ENCODE measurements at places on chromosomes 1 and 21.

GRCh38 chr1:150476754-150477153 is 10.5 kb upstream of the TARS2 start:
- no peak for DNase-seq

GRCh38 chr1:235999259-235999925 is 65.5 kb downstream of the NID1 start:
- peak; percentile 22 for DNase-seq

DNA sequence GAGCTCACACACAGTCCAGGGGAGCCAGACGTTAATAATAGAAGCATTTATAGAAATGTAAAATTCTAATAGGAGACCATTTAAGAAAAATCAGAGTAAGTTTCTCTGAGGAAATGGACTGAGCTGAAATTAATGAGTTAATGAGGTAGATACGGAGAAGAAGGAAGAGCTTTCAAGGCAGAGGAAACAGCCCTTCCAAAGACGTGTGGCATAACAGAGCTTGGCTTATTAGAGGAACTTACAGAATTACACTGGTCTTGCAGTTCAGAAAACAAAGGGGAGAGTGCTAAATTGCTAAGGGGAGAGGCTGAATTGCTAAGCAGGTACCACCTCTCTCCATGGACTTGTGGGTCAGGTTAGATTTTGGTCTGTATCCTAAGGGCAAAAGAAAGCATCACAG is 8.2 kb upstream of the PIGK start:
- no peak for DNase-seq

DNA sequence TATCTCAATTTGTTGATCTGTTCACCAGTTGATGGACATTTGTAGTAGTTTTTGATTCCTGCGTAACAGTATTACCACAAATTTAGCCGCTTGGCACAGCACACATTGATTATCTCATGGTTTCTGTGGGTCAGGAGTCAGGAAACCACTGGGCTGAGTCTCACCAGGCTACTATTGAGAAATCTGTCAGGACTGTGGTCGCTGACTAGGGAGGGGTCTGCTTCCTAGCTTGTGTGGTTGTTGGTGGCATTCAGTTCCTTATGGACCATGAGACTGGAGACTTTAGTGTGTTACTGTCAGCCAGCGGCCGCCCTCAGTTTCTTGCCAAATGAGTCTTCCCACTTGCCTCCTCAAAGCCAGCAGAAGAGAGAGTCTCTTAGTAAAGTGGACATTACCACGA is 9.8 kb downstream of the PEX14 start:
- DNase-seq, result no peak

DNA sequence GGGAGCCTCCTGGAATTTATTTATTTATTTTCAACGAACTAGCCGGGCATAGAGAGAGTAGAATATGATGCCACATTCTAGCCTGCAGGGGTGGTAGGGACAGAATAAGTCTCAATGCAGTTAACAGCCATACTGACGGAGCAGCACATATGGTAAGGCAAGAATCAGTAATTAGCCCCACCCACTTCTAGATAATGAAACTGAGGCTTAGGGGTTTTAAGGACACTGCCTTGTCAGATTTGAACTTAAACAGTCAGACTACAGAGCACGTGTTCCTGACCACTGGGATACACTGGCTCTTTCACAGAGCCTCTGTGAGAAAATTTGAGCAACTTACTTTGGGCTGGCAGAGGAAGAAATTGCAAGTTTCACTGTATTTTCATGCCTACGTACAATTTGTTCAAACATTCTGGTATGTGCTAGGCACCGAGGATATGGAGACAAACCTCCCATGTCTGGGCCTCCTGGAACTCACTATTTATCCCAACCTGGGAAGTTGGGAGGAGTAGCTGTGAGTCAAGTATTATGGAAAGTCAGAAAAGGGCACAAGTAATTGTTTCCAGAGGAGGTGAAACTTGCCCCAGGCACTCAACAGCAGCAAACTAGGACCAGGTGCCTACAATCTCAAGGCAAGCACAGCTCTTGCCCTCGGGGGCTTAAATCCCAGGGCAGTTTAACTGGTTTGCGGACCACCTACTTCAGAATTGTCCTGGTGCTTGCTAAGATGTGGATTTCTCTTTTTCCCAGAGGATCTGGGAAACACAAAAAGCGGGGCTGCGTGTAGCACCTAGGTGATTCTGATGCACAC is 1.6 kb upstream of the CLIC4 start:
- DNase-seq, result peak; percentile 17

DNA sequence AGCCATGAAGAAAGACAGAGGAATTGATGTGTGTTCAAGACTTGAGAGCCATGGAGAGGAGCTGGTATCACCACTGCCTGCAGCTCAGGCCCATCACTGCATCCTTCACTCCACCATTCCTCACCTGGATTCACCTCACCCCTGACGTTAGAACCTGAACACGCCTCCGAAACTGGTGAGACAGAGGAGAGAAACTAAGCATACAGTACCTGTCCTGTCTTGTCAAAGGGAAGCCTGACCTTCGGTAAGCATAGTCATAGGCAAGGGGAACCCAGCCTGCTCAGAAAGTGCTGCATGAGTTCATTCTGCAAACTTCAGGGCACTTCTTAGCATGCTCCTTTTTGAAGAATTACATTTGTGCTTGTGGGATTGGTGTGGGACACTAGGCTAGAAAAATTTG is 425.8 kb downstream of the DSCAM start:
- no peak for DNase-seq

DNA sequence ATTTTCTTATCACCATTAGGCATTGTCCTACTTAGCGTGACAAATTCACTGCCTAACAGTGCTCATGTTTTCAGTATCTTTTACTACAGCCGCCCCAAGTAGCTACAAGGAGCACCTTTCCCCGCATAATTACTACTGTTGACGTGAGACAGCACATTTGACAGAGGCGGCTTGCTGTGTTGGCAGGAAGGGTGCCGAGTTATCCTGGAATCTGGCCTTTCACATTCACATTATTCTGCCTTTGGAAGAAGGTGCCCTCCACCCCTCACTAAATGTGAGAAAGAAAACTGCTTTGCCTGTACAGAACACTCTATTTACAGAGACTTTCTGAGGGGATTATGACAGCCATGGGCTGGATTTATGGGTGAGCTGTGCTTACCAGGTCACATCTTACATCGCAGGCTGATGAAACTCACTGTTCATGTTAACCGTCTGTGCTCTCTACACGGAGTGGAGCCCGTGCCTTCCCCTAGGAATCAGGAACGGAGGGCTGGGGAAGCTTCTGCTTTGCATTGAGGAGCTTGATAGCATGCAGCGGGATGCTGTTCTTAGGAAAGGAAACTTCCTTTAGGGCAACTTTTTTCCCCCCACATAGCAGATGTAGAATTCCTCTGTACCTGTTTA is 148.0 kb upstream of the ZRANB2 start:
- no peak for DNase-seq

- no peak for DNase-seq
Observed at GRCh38 chr1:30763651-30764248, 6.2 kb upstream of the LAPTM5 start.

GRCh38 chr1:234260578-234260977 is 112.7 kb upstream of the COA6 start:
- DNase-seq, result no peak

- DNase-seq, result no peak
Observed at GRCh38 chr1:28416509-28417194, 47.1 kb downstream of the PHACTR4 start.

DNA sequence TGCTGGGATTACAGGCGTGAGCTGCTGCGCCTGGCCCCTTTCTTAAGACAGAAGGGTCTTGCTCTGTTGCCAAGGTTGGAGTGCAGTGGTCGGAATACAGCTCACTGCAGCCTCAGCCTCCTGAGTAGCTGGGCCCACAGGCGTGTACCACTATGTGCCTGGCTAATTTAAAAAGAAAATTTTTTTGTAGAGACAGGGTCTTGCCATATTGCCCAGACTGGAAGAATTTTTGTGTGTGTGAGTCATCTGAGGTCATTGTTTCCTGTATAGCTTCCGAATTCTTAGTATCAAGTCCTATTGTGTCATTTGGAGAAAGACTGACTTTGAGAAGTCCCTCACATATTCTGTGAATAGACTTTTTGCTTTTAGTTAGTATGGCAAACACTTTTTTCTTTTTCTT is 4.7 kb downstream of the SZRD1 start:
- DNase-seq, result no peak

DNA sequence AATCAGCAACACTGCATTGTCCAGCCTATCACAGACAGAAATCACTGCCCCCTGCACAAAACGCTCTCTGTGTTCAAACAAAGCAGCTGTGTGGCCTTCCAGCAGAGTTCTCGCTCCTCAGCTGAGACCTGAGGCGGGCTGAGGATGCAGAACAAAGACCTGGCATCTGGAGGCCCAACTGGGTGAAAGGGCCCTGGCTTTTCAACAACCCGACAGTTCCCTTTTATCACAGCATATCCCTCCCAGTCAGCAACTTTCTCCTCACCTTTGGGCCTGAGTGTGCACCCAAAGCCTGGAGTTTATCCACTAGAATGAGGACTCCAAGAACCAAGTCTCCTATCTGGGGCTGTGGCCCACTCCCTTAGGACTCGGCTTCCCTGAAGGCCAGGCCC is 42.6 kb upstream of the A3GALT2 start:
- no peak for DNase-seq

- no peak for DNase-seq
Observed at GRCh38 chr1:185279571-185279970, 37.5 kb downstream of the IVNS1ABP start.

DNA sequence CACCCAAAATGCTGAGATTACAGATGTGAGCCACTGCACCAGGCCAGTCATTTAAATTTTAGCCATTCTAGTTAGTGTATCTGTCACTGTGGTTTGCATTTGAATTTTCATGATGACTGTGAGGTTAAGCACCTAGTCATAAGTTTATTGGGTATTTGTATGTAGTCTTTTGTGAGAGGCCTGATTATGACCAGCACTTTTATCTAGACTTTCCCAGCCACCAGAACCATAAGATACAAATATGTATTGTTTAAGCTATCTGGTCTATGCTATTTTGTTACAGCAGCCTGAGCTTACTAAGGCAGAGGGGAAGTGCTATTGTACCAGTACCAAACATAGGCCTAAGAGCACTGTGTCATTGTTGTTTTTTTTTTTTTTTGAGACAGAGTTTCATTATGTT is 19.9 kb upstream of the DNAJC6 start:
- no peak for DNase-seq

DNA sequence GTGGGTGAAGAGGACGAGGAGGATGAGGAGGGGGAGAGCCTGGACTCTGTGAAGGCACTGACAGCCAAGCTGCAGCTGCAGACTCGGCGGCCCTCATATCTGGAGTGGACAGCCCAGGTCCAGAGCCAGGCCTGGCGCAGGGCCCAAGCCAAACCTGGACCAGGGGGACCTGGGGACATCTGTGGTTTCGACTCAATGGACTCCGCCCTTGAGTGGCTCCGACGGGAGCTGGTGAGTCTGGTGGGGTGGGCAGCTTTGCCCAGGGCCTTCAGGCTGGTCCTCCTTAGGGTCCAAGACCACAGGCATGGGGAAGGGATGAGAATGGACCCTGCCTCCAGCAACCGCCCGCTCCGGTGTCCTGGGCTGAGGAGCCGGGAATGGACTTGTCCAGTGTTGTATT is 430 bp downstream of the FAM167B start:
- DNase-seq, result no peak

DNA sequence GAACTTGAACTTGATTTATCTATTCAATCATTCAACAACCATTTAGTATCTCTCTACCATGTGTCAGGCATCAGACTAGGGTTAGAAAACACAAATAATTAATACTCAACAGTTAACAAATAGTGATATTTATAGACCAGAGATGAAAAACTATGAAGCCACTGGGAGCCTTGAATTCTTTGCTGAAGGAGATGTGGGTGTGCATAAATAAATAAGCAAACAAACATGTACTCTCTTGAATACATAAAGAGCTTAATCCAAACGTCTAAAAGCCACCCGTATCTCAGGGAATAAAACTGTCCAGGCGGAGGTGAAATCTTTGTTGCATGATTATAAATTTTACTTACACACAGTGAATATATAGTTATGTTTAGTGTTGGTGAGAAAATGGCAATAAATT is 165.7 kb downstream of the SLC45A1 start:
- no peak for DNase-seq

DNA sequence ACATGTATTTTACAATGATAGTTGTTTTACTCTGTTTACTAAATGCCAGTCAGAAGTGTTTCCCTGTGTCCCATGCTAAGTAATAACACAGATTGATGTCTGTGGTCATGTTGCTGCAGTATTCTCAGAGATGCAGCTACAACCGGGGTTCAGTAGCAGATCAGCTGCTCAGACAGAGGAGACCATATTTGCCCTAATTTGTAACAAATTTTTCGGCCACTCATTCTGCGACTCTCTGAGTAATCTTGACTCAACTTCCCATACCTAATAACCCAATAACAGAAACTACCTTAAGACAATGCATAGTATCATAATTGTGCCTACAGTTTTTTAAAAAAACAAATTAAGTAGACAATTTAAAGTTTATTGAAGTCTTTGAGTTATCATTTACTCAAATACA is 32.6 kb downstream of the NIBAN1 start:
- no peak for DNase-seq

- DNase-seq, result no peak
Observed at GRCh38 chr1:210551899-210552298, 223.2 kb downstream of the HHAT start.
